ENCODE measurements at places on chromosomes 2 and 18.
A peak's percentile ranks its signal among the peaks of the same experiment; 100 is the strongest.

DNA sequence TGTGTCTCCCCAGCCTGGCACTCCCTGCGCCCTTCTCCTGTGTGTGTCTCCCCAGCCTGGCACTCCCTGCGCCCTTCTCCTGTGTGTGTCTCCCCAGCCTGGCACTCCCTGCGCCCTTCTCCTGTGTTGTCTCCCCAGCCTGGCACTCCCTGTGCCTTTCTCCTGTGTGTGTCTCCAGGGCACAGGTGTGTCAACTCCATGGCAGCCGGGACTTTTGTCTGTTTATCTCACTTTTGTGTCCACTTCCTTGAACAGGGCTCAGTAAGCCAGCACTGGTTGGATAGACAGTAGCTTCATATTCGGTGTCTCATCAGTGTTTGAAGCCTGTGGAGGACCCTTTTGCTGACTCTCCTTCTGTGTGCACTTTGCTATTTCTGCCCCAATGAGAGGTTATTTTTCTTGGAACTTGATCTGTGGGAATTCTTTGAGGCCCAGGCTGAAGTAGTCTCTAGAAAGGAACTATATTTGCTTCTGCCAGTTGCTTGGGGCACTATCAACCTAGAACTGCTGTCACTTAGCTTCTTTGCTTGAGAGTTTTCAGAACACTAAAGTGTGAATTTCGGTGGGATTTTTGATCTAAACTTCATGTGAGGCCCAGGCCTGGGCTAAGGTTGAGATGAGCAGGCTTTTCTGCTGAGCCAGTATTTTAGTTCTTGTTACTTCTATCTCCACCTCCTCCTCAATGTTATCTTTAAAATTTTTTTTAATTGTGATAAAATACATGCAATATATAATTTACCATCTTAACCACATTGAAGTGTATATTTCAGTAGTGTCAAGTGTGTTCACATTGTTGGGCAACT, 8.3 kb upstream of the ASB1 start:
- peak; percentile 50 for DNase-seq

DNA sequence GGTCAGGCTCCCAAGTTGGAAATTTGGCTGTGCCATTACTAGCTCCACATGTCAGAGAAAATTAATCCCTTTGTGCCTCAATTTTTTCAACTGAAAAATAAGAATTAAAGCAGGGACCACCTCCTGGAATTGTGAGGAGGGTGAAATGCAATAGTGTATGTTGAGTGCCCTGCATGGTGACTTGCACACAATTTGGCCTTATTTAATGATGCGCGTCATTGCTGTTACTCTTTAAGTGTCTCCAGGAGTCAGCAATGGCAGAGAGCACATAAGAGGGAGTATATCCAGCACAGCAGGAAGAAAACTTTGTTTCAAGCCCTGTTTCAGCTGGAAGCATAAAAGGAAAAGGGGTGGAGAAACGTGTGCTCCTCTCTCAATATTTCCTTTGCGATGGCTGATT, 215.8 kb downstream of the ALK start:
- DNase-seq = no peak

GRCh38 chr2:134676960-134677359, 41.8 kb downstream of the TMEM163 start:
- DNase-seq = no peak

DNA sequence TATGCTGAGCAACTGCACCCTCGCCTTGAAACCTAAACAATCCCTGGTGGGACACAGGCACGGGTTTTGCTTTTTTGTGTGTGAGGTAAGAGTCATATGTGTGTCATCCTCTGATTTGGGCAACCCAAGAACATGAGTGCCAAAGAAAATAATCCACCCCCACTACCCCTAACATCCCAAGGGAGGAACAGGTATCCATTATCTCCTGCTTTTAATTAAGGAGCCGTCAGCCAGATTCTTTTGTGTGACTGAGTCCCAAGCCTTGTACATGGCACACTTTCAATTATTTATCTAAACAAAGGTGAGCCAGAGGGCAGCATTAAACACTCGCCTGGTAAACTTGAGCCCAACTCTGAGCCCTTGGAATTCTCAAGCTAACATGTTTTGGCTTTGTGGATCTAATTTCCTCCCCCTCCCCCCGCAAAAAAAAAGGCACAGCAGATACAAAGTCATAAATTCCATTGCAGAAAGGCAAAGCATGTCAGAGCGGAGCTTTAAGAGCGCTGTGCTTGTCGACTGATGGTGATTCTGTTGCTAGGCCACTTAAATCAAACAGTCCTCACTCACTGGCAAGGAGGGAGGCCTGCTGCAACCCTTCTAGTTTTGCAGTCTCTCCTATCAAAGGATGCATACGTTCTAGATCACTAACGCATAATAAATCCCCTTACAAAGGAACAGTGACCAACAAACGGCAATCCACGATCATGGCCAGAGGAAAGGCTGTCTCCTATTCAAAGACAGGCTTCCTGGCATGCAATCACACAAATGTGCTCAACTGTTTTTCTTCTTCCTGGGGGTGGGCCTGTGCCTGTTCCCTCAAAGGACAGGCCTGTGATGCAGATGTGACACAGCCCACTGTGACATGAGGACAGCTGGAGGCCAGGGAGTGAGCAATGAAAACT, 143.5 kb upstream of the LMAN1 start:
- DNase-seq = peak; percentile 95

DNA sequence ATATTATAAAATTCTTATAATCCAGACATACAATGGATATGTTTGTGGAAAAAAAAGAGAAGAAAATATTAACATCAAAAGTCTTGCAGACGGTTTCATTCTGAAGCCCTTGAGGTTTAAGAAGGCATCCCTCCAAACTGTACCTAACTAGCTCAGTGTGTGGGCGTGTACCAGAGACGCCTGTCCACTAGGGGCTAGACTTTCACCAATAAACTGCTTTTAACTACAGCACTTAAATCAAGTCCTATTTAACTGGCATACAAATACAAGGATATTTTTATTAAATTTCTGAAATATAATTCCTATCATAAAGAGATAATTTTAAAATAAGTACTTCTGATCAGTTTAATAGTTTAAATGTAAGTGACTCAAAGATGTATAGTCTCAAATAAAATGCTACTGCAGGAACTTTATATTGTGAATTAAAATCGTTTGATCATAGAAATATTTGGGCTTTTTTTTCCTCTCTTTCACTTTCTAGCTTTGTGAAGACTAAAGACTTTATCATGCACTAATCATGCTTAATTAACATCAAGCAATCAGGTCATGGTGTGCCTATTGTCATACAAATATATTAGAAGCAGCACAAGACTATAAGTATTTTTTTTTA, 437.7 kb downstream of the SATB2 start:
- peak; percentile 36 for DNase-seq

- no peak for DNase-seq
These were observed 237.4 kb downstream of the DOK6 start for GRCh38 chr18:69638056-69638455.

GRCh38 chr2:95509408-95509807, 24.9 kb upstream of the TRIM43B start:
- no peak for DNase-seq

GRCh38 chr2:64092502-64092901, 51.7 kb downstream of the PELI1 start:
- no peak for DNase-seq

DNA sequence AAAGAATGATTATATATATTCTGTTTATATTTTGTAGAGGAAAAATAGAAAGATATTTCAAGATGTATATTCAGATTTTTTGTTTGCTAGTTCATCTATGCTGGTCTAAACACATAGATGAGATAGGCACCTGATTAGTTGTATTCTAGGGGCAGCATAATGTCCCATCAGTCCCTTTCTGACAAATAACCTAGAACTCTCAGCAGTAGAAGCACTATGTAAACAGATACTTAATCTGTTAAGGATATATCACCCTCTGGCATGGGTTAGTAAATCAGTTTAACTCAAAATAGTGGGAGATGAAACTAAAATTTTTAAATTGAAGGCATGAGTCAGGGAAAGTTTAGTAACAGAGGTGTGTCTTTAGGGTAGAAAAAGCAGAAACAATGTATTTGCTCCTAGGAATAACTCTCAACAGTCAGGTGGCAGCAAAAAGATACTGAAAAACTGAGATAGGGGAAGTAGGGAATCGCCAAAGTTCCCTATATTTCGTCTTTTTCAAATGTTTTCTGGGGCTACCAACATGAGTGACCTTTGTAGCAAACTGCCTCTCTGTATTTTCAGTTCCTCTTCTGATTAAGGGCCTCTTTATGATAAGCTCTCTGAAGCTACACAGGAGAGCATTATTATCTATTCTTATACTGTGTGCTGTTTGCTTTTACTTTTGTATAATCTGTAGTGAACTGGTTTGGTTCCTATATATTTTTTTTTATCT, 5.7 kb downstream of the PPP1R1C start:
- DNase-seq = no peak

- peak; percentile 72 for DNase-seq
These were observed 54.6 kb downstream of the LANCL1 start for GRCh38 chr2:210421916-210422315.

- DNase-seq = peak; percentile 27
These were observed 33.2 kb upstream of the FOSL2 start for GRCh38 chr2:28359222-28360057.

- DNase-seq = no peak
These were observed 44.6 kb downstream of the SMAD4 start for GRCh38 chr18:51074605-51075004.

DNA sequence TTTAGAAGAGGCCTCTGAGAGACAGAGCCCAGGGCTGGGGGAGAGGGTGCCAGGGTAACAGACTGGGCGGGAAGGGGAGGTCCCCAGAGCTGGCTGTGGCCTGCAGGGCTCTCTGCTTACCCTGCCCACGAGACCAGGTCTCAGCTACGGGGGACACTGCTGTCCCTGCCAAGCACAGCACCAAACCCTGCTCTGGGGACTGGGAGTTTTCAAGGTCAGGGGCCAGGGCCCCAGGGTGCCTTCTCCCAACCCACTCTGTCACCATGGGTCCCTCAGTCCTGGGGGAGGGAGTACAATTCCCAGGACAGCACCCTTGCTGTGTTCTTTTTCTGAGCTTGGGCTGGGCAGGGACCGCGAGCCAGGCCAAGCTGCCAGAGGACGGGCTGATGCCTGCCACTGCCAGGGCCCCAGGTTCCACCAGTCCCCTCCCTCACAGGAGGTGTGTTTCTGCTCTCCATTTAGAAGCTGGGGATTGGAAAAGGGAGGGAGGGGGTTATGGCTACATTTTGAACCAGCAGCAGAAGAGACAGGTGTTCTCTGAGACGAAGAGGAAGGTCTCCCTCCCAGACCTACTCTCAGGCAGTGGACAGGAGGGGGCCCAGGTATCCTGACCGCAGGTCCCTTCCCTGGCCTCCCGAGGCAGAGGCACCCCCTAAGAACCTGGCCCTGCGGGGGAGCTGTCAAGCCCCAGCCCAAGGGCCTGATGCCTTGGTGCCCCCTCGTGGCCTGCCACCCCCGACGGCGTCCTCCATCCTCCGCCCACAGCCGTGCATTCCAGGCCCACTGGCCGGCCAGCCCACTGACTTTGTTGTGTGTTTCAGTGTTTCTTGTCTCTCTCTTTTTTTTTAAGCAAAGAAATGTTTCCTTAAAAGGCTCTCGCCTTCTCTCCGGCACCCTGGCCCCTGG, 80.4 kb downstream of the TNS1 start:
- peak; percentile 72 for DNase-seq

GRCh38 chr2:235279965-235280364, 213.9 kb upstream of the AGAP1 start:
- DNase-seq = no peak
